Activated CD8-positive, alpha-beta memory T cell treated with anti-CD3 and anti-CD28 coated beads, Interleukin-2, amount 10 ng/mL, durations not matched to agents 7 days and 5 days (primary cell): ENCODE measurements at places on chromosomes 1 and 21. TPM values are rescaled to one million over a fixed set of nuclear protein-coding genes. Genes with fewer than 3 reads are reported as not detected.

GRCh38 chr21:35664683-35665082, 395.6 kb downstream of the SETD4 start:
- DNase-seq: no peak
- H3K27me3 ChIP-seq: peaks cover 36% of the 10 kb centered on the region
- H3K36me3 ChIP-seq: no peaks in the 10 kb centered on the region
- H3K4me3 ChIP-seq: no peak overlapping the region

DNA sequence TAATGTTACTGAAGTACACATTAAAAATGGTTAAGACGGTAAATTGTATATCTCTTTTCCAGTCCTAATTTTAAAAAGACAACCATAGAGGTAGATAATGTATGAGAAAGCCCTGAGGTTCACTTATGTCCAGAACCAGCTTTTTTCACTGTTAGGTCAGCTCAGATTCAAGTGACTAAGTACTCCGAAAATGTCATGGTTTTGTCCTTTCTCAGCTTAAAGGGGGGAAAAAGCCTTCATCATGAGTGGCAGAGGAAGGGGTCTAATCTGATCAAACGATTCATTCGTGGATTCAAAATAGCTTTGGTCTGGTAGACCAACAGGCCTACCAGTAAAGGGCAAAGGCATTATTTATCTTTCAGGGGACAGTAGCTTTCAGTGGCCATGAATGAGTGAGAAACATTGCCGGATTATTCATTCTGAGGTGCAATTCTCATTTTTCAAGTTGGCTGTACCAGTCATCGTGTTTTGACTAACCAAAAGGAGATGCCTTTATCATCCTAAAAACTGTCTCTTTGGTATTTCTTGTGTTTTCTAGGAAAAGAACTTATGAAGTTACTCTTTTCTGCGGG, 208.4 kb downstream of the HHIPL2 start:
- H3K4me3 ChIP-seq: no peak overlapping the region
- H3K4me1 ChIP-seq: no peaks in the 10 kb centered on the region
- H3K36me3 ChIP-seq: no peaks in the 10 kb centered on the region
- no peak overlapping the region for H3K27ac ChIP-seq
- H3K27me3 ChIP-seq: no peaks in the 10 kb centered on the region

Gene TFF2
- not detected for total RNA-seq

DNA sequence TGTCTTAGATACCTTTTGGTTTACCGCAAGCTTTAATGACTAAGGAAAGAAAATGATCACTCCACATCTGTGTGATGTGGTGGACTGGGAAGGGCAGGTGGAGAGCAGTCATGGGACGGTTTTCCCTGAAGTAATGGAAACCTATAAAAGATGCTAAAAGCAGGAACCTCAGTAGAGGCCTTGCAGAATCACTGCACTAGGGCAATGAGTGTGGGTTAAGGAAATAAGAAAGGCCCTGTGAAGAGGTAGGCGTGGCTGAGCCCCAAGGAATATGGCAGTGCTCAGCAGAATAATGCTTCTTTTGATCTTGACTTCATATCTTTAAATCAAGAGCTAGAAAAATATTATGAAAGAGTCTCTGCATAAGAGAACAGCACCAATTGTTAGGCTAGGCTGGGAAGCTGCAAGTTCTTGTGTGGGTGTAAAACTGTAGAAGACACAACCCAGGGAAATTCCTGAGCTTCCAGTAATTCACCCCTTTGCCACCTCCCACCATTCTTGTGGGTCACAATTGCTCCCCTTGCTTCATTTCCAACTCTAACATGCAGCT, 49.9 kb downstream of the CLCA4 start:
- DNase-seq: no peak
- no peaks in the 10 kb centered on the region for H3K27me3 ChIP-seq
- H3K4me1 ChIP-seq: no peaks in the 10 kb centered on the region
- H3K4me3 ChIP-seq: no peak overlapping the region
- H3K27ac ChIP-seq: no peak overlapping the region

DNA sequence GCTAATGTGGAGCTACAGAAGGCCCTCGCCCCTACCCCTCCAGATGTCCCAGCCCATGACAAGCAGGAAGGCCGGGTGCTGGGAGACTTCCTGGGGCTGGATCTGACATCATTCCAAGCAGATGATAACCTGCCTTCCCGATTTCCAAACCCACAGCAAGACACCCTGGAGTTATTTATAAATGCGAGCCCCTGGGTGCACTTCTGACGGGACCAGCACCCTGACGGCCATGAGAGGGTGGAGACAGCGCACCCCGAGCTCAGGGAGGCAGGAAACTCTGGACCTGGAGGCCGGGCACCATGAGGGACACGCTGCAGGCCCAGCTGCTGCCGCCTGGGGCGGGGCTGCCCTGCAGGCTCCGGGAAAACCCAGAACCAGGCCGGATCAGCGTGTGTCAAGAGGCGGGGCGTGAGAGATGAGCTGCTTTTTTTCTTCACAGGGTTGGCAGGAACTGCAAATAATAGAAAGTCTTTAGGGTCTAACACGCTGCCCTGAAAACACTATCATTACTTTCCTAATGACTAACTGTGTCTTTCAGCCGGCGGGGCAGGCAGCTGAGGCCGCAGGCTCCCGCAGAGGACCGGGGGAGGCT, 2.5 kb upstream of the PCBP3 start:
- no peak for DNase-seq
- H3K4me1 ChIP-seq: peaks cover 13% of the 10 kb centered on the region

Gene NTMT2
- total RNA-seq: not detected

DNA sequence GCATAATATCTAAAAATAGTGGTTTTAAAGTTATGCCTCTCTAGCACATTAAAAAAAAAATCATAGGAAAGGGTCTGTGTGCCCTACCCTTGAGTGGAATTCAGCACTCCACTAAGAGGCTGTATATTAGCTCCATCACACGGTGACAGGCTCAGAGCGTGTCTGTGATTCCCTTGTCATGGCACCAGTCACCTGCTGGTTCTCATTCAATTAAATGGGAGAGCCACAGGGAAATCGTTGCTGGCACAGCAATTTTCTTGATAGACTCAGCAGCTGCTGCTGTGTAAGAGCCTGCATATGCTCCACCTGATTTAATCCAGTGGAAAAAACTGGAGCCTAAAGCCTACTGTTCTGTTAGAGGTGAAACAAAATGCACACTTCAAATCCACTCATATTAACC, 9.5 kb downstream of the ATP6V1G3 start:
- no peaks in the 10 kb centered on the region for H3K27me3 ChIP-seq
- H3K27ac ChIP-seq: no peak overlapping the region
- DNase-seq: no peak

DNA sequence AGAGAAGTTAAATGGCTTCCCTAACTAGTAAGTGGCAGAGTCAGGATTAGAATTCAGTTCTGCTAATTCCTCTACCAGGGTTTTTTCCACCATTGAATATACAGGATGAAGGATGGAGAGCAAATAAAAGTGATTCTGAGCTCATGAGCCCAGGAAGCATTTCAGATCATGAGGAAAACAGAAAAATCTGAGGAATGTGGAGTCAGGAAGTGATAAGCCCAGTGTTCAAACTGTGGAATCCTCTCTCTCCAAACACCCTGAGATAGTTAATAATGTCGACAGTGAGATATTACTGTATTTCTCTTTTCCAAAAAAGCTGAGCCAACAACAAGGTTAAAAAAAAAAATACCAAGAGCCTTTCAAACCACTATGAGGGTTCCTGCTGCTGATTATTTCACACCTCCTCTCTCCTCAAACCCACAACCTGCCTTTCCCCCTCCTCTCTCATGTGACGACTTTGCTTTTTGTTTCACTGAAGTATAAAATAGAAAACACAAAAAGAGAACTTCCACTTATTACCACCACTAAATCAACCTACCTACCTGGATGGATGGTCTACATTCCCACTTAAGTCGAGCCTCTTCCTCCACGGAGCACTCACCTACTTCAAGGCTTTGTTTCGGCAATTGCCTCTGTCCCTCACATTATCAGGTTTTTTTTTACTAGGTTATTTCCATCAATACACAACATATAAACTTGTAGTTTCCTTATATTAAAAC, 8.9 kb downstream of the SLAMF1 start:
- H3K4me1 ChIP-seq: peaks cover 95% of the 10 kb centered on the region
- peaks cover 79% of the 10 kb centered on the region for H3K36me3 ChIP-seq
- DNase-seq: peak; percentile 86
- H3K27ac ChIP-seq: peak overlapping the region; percentile 95

GRCh38 chr1:53554592-53555305, 95.5 kb downstream of the DMRTB1 start:
- H3K4me3 ChIP-seq: no peak overlapping the region
- no peaks in the 10 kb centered on the region for H3K36me3 ChIP-seq
- H3K27ac ChIP-seq: no peak overlapping the region
- DNase-seq: no peak

GRCh38 chr1:80305466-80305865, 1298.9 kb upstream of the ADGRL4 start:
- DNase-seq: no peak
- H3K36me3 ChIP-seq: no peaks in the 10 kb centered on the region
- no peak overlapping the region for H3K27ac ChIP-seq
- no peaks in the 10 kb centered on the region for H3K4me1 ChIP-seq

DNA sequence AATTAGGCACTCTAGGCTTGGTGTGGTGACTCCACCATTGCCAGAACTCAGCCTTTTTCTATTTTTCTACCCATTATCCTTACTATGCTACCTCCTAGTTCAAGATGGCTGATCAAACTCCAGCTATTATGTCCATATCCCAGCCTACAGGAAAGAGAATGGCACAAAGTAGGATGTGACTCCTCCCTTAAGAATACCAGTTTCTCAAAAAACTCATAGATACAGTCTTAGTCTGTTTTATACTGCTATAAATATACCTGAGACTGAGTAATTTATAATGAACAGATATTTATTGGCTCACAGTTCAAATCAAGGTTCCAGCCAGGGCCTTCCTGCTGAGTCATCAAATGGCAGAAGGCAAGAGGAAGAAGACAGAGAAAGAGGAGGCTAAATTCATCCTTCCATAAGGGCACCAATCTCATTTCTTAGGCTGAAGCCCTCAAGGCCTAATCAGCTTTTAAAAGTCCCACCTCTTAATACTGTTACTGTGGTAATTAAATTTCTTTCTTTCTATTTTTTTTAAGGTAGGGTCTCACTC, 542.8 kb upstream of the BEND5 start:
- H3K27me3 ChIP-seq: no peaks in the 10 kb centered on the region
- DNase-seq: no peak
- H3K4me1 ChIP-seq: no peaks in the 10 kb centered on the region
- H3K27ac ChIP-seq: no peak overlapping the region
- H3K4me3 ChIP-seq: no peak overlapping the region

DNA sequence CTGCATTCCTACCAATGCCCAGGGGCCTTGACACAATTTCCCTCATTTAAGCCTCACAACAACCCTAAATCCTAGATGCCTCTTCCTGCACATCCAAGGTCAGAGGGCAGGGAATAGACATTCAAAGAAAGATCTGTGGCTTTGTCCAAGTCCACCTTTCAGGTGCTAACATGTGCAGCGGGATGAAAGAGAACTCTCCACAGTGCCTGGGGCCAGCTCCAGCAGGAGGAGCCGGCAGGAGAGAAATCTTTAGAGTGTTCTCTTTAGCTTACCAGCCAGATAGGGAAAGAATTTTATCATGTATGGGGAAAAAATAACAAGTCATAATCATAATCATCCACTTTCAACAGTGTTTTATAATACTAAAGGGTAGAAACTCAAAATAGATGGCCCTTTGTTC, 319.7 kb downstream of the MATN1 start:
- H3K4me3 ChIP-seq: no peak overlapping the region
- peaks cover 14% of the 10 kb centered on the region for H3K27me3 ChIP-seq
- no peak for DNase-seq
- H3K4me1 ChIP-seq: no peaks in the 10 kb centered on the region

DNA sequence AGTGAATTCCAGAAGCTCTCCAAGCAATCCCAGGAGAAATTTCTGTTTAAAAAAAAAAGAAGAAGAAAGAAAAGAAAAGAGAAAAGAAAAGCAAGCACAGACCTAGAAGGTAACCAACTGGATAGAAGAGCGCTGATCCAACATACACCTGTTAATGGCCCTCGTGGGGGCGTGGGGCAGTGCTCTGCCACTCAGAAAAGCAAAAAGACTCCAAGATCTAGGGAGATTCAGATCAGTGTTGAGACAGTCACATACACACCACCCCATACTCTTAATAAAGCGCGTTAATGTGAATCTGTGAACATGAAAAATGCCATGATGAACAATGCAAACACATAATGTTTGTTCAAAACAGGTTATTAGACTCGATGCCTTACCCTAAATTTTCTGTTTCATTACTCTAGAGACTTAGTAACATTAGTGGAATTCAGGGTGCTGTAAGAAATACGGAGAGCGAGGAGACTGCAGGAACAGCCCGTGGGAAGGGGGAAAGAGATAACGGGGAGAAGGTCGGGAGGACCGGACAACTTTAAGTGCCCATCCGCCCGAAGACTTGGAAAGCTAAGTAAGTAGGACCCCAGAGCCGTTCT, 406 bp downstream of the NME7 start:
- DNase-seq: no peak
- peaks cover 32% of the 10 kb centered on the region for H3K4me1 ChIP-seq
- H3K4me3 ChIP-seq: no peak overlapping the region
- H3K27me3 ChIP-seq: no peaks in the 10 kb centered on the region
- H3K27ac ChIP-seq: no peak overlapping the region
- H3K36me3 ChIP-seq: peaks cover 33% of the 10 kb centered on the region

Gene RASAL2
- not detected for total RNA-seq

- peak overlapping the region; percentile 58 for H3K4me3 ChIP-seq
- H3K27ac ChIP-seq: no peak overlapping the region
- no peaks in the 10 kb centered on the region for H3K36me3 ChIP-seq
- peaks cover 78% of the 10 kb centered on the region for H3K27me3 ChIP-seq
- peaks cover 32% of the 10 kb centered on the region for H3K4me1 ChIP-seq
Measured at GRCh38 chr1:220879509-220880361, 492 bp downstream of the HLX start.

GRCh38 chr1:65386439-65386838, 34.0 kb upstream of the LEPR start:
- H3K4me1 ChIP-seq: peaks cover 25% of the 10 kb centered on the region
- H3K36me3 ChIP-seq: peaks cover 54% of the 10 kb centered on the region
- no peak overlapping the region for H3K4me3 ChIP-seq
- no peaks in the 10 kb centered on the region for H3K27me3 ChIP-seq
- no peak overlapping the region for H3K27ac ChIP-seq
- no peak for DNase-seq

DNA sequence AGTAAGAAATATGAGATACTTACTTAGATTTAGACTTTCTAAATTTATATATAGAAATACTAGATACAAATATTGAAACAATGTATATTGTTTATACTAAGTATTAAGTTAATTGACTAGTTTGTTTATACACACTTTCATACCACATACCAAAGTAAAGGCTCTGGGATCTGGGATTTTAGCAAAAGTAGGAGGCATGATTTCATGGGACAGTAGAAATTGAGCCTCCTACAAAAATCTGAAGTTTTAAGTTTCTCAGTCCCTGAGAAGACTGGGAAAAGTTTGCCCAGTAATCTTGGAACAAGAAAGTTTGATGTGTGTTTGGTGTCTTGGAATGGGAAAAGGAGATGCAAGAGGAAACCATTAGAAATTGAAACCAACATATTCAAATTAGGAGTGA, 30.9 kb downstream of the KCTD3 start:
- H3K4me3 ChIP-seq: no peak overlapping the region
- H3K27me3 ChIP-seq: no peaks in the 10 kb centered on the region
- DNase-seq: no peak
- no peaks in the 10 kb centered on the region for H3K4me1 ChIP-seq
